Thoracic aorta (tissue), 2 donors: ENCODE measurements at places on chromosomes 1 and 21. TPM values are rescaled to one million over a fixed set of nuclear protein-coding genes. Genes with fewer than 3 reads are reported as not detected.

MAP10 gene
- 1.5 TPM for total RNA-seq

CLCA4 gene
- not detected for total RNA-seq

EFNA1 gene
- 15.4 TPM for total RNA-seq

CYP2J2 gene
- not detected for total RNA-seq

CNIH3 gene
- total RNA-seq = 0.21 TPM

DNALI1 gene
- total RNA-seq = 6.5 TPM

CHI3L1 gene
- total RNA-seq = 0.68 TPM

RHOC gene
- 378 TPM for total RNA-seq

ZZZ3 gene
- total RNA-seq = 66.9 TPM

PRMT6 gene
- 6.4 TPM for total RNA-seq

RNF11 gene
- 102 TPM for total RNA-seq

KIAA1614 gene
- 13.8 TPM for total RNA-seq

FABP3 gene
- total RNA-seq = 28.6 TPM

SH2D5 gene
- total RNA-seq = not detected

CD52 gene
- 2.7 TPM for total RNA-seq

CA14 gene
- total RNA-seq = not detected

SH3BGR gene
- 24.9 TPM for total RNA-seq

CFAP74 gene
- total RNA-seq = not detected

TMOD4 gene
- total RNA-seq = not detected

PADI4 gene
- total RNA-seq = 0.27 TPM

MASP2 gene
- not detected for total RNA-seq

TMPRSS15 gene
- not detected for total RNA-seq

ADAMTS1 gene
- 357 TPM for total RNA-seq

C1QC gene
- 542 TPM for total RNA-seq

KIF2C gene
- 0.42 TPM for total RNA-seq

SLC25A34 gene
- 2.4 TPM for total RNA-seq

GJA5 gene
- total RNA-seq = 49.7 TPM

KPRP gene
- total RNA-seq = 0.14 TPM
